ENCODE measurements at places on chromosomes 12 and 14.

GRCh38 chr12:59191372-59191771 is 271.1 kb upstream of the LRIG3 start:
- no peak for DNase-seq

DNA sequence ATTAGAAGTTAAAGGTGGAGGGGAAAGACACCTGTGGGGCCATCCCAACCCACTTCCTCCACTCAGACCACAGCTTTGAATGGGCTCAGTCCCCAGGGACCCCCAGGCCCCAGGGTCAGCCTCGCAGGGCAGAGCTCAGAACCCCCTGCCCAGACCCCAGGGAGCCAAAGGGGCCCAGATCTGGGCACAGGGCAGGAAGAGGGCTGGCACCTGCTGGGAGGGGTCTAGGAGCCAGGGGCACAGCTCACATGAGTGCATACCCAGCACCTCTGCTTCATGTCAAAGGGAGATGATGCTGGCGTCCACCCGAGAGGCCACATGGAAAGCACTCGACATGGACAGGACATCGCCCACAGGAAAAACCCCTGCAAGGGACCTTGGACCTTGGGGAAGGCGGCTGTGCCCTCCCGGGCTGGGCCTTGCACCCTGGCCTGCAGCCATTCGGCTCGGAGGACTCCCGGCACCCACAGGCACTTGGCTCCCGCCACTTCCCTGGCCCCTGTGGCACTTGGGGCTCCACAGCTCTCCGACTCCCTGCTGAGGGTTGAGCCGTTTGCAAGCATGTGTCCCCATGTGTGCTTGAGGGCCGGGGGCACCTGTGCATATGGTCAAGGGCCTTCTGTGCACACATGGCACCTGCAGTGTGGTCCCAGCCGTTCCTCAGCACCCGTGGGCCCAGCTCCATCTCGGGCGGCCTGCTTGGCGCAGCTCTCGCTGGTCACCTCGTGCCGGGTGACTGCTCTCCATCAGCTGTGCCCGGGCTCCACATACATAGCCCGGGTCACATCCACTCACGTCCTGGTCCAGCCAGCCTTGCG is 7.8 kb upstream of the AMN start:
- DNase-seq = no peak

DNA sequence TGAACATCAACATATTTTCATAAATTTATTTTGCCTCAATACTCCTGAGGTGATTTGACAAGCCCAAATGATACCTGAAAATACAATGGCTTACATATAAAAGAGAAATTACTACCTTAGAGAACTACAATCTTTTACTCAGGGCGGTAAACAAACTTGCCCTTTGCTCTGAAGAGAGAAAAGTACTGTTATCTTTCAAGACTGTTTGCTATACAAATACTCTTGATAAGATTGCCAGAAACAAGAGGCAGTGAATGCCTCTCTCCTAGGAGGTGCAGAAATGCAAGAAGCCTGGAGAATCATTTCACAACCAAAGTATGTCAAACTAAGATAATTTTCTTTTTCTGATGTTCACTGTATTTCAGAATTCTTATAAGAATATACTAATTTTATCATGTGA is 160.3 kb downstream of the ALX1 start:
- no peak for DNase-seq

- no peak for DNase-seq
Observed at GRCh38 chr12:32002848-32003493, 43.8 kb downstream of the RESF1 start.

- DNase-seq = no peak
Observed at GRCh38 chr12:53067074-53067992, 11.9 kb downstream of the SPRYD3 start.

DNA sequence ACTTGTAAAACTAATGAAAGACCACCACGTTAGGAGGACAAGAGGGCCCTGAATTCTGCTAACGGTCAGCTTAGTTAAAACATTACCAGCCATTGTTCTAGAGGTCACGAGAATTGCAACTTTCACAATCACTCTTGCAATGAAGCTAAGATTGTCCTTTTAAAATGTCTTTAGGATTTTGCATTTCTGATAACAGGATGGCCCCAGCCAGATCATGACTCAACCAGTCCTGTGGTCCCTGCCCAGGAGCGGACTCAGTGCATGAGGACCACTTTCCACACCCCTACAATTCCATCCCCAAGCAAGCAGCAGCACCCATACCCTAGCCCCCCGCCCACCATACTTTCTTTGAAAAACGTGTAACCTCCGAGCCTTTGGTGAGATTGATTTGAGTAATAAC is 28.7 kb downstream of the HSP90AA1 start:
- no peak for DNase-seq

GRCh38 chr14:24310646-24311604 is at the start of gene LTB4R:
LTB4R (plus strand) TSS chr14:24311502; CDS start chr14:24315652, 4,150 bp downstream.
- DNase-seq = peak; percentile 72

DNA sequence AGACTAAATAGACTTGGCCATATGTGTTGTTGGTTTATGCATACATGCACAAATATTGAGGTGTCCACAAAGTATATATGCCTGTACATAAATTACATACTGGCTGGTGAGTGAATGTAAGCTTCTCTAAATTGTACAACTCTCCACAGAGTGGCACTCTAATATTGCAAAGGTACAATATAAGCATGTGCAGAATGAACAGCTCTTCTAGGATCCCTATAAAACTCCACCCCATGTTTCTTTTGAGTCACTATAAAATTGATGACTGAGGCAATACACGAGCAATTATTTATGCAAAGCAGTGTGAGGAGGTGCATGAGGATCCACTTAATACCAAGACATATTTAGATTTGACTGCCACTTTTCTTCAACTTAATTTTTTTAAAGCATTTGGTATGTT is 172.2 kb downstream of the NAV3 start:
- no peak for DNase-seq
